ENCODE measurements at places on chromosomes 16 and 17. TPM values are rescaled to one million over a fixed set of nuclear protein-coding genes. Genes with fewer than 3 reads are reported as not detected.

The TMEM238L gene
- total RNA-seq: not detected

The CD300A gene
- total RNA-seq: 0.44 TPM

- no peaks in the 10 kb centered on the region for H3K4me1 ChIP-seq
- no peak for DNase-seq
- no peak overlapping the region for H3K4me3 ChIP-seq
- no peaks in the 10 kb centered on the region for H3K36me3 ChIP-seq
- H3K27ac ChIP-seq: no peak overlapping the region
Measured at GRCh38 chr17:930258-930657, 49.3 kb downstream of the NXN start.

- no peaks in the 10 kb centered on the region for H3K36me3 ChIP-seq
- H3K4me1 ChIP-seq: no peaks in the 10 kb centered on the region
- DNase-seq: no peak
- H3K4me3 ChIP-seq: no peak overlapping the region
- H3K27me3 ChIP-seq: peaks cover 87% of the 10 kb centered on the region
Measured at GRCh38 chr16:84446596-84447392, 57.7 kb downstream of the MEAK7 start.

DNA sequence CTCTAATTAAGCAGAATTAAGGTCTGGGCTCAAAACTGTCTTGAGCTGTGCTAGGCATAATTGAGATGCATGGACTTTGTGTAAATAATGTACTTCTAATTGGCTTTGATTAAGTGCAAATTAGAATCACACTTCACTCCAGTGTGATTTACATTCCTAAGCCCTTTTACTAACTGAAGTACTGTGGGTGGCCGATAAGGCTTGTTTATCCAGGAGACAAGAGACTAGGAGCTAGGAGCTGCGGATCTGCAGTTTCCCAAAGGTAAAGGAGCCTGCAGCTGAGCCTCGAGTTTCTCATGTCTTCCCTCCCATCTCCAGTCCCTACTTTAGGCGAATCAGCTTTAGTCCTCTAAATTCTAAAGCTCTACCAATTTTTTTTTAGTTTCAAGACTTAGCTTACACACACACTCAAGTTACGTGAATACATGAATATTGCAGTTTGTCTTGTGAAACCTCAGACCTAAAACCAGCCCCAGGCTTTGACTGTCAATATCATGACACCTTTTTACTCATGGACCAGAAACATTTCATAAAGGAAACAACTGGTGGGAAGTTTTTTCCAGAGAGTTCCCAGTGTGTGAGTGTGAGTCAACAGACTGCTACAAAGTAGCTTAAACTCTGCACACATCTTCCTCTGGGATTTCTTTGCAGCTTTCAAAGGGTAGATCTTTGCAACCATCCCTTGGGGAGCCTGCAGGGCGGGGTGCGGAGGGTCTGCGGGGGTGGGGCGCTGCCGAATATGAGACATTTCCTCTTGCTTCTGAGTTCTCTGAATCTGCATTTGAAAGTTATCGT lies 113.9 kb upstream of the TBX2 start:
- no peaks in the 10 kb centered on the region for H3K4me1 ChIP-seq
- H3K4me3 ChIP-seq: no peak overlapping the region
- DNase-seq: no peak
- H3K27ac ChIP-seq: no peak overlapping the region
- H3K27me3 ChIP-seq: peaks cover 7% of the 10 kb centered on the region
- no peaks in the 10 kb centered on the region for H3K36me3 ChIP-seq

The CD300E gene
- total RNA-seq: not detected

The OTOA gene
- not detected for total RNA-seq

GRCh38 chr16:1941162-1942046 lies 1.6 kb downstream of the MSRB1 start:
- H3K27me3 ChIP-seq: no peaks in the 10 kb centered on the region
- no peak for DNase-seq
- H3K4me3 ChIP-seq: peak overlapping the region; percentile 78
- H3K4me1 ChIP-seq: peaks cover 29% of the 10 kb centered on the region
- H3K27ac ChIP-seq: peak overlapping the region; percentile 51
- peaks cover 37% of the 10 kb centered on the region for H3K36me3 ChIP-seq

The EVPLL gene
- not detected for total RNA-seq

The KRTAP3-1 gene
- total RNA-seq: not detected
